ENCODE measurements at places on chromosomes 7 and 10. TPM values are rescaled to one million over a fixed set of nuclear protein-coding genes. Genes with fewer than 3 reads are reported as not detected.

Gene GTF2I
- total RNA-seq = 399 TPM

DNA sequence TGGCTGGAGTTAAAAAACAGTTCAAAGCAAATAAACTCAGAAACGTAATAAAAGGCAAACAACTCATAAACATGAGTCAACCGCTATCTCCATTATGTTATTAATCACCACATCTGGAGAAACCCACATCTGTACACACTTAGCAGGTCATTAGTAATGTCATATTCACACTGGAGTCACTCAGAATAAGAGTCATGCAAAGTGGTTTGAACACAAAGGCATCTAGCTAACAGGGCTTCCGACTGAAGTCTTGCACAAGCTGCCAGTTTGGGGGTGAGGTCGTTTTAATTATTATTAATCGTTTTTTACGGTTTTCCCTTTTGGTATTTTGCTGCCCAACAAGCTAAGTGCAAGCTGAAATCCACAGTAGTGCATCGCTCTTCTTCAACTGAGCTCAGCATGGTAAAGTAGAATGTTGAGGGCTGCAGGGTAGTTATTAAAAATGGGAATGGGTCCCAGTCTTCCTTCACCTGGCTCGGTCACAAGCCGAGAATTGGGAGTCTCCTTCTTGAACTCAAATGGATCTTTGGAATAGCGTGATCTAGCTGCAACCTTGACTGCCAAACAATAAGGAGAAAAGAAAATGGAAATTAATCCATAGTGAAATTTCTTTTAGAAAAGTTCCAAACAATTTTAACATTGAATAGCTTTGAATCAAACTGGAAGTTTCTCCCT is 663.5 kb downstream of the KCNMA1 start:
- DNase-seq = no peak

Gene ZNF117
- 6.1 TPM for total RNA-seq

DNA sequence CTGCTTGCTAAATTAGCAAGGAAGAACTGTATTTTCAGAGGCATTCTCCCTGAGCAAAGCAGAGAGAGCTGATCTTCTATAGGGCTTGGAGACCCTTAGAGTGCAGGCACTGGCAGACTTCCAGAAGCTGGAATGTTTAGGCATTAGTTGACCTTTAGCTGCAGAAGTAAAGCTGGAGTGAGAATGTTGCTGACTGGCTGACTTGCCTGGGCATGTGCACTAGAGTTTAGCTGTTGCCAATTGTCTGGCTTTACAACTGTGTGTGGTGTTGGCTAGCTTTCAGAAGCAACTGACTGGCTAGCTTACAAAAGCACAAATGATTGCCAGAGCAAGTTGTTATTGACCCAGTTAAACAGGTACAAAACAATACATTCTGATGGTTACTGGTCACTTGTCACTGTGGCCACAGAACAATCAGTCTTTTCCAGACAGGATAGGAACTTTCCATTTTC is 25.1 kb downstream of the FAM13C start:
- peak; percentile 85 for DNase-seq

Gene CLRN3
- not detected for total RNA-seq

GRCh38 chr7:47610506-47611044 is 28.7 kb upstream of the TNS3 start:
- peak; percentile 84 for DNase-seq

Gene MMD2
- not detected for total RNA-seq

DNA sequence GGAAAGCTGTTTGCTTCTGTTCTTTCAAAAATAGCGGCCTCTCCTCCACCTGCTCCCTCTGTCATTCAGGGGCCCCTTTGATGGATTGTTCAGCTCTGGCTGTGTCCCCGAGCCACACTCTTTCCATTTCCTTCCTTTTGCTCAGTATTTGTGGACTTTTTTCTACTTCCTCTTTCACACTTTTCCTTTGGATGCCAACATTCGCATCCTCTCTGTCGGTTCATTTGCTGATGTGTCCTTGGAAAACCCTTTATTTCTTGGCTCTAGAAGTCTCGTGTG is 11.7 kb upstream of the PWWP2B start:
- DNase-seq = no peak

GRCh38 chr7:17984288-17984687 is 43.4 kb downstream of the PRPS1L1 start:
- DNase-seq = no peak
